H9 (cell line): ENCODE measurements at places on chromosomes 3 and 15. TPM values are rescaled to one million over a fixed set of nuclear protein-coding genes. Genes with fewer than 3 reads are reported as not detected.
A peak's percentile ranks its signal among the peaks of the same experiment; 100 is the strongest.

DNA sequence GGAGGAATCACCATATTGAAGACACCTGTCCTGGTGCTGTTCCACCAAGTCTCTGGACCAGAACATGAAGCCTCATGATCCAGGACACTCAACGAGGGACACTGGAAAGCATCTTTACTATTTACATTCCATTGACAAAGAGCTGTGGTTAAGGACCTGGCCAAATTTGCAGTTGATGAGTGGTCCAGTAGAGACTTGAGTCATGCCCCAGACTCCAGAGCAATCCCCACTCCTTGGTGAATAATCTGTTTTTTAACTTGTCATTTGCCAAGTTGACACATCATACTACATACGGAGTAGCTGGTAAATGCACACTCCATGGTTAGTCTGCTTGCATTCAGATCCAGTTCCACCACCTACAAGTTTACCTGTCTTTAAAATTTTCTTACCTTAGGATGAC is 1.2 kb upstream of the COL6A6 start:
- peaks cover 17% of the 10 kb centered on the region; the same call in 1 of the 2 replicates for H3K27me3 ChIP-seq
- no peak overlapping the region for H3K27ac ChIP-seq
- no peaks in the 10 kb centered on the region for H3K36me3 ChIP-seq
- no peak for DNase-seq
- no peaks in the 10 kb centered on the region for H3K4me1 ChIP-seq

GRCh38 chr15:70922119-70922518 is 29.5 kb downstream of the LRRC49 start:
- H3K27ac ChIP-seq = no peak overlapping the region
- no peak overlapping the region for H3K4me3 ChIP-seq
- no peak for DNase-seq
- H3K4me1 ChIP-seq = no peaks in the 10 kb centered on the region
- H3K27me3 ChIP-seq = no peaks in the 10 kb centered on the region

- peaks cover 3% of the 10 kb centered on the region; the same call in 1 of the 2 replicates for H3K4me1 ChIP-seq
- H3K4me3 ChIP-seq = no peak overlapping the region
- no peak overlapping the region for H3K27ac ChIP-seq
- no peaks in the 10 kb centered on the region for H3K27me3 ChIP-seq
- DNase-seq = no peak
Observed at GRCh38 chr3:58175187-58175436, 35.7 kb downstream of the DNASE1L3 start.

- DNase-seq = peak; percentile 39
- H3K4me3 ChIP-seq = no peak overlapping the region
- H3K27me3 ChIP-seq = no peaks in the 10 kb centered on the region
- H3K27ac ChIP-seq = no peak overlapping the region
Observed at GRCh38 chr3:102529452-102529851, 94.6 kb downstream of the ZPLD1 start.

DNA sequence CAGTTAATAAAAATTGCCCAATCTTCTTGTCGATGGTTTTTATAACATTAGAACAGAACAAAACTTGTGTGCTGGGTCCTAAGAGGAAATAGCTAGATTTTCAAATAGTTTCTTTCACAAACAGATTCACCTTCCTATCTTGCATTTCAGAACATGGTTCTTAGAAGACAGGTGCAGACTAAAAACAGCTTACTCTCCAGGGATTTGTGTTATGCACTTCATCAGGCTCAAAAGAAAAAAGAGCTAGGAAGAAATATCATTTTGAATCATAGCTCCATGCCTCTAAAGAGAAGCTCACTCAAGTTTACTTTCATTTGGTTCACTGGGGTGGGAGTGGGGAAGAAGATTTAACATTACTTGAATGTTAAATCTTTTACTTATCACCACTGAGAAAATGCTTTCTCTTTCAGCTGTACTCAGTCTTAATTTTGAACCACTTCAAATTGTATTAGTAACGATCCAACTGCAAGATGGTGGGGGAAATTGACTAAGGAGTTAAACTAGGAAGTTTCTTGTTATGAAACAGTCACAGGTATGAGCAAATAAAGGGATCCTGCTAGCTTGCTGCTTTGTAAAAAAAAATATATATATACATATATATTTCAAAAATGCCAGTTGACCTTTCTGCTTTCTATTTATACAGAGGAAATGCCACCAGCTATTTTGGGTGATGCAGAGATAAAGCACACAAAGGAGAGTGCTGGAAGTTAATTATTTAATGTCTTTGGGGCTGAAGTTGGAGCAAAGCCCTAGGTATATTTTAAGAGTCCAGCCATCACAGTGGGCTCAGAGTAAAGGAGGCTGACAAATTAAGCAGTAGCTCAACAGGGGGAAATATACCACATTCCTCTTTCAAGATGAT is 28.3 kb upstream of the NUDT16 start:
- no peak overlapping the region for H3K27ac ChIP-seq
- no peak overlapping the region for H3K4me3 ChIP-seq
- no peaks in the 10 kb centered on the region; the same call in 1 of the 2 replicates for H3K4me1 ChIP-seq

- H3K27me3 ChIP-seq = no peaks in the 10 kb centered on the region
- no peak overlapping the region for H3K27ac ChIP-seq
- peaks cover 8% of the 10 kb centered on the region; the same call in 1 of the 2 replicates for H3K4me1 ChIP-seq
- no peak for DNase-seq
- H3K36me3 ChIP-seq = peaks cover 23% of the 10 kb centered on the region
Observed at GRCh38 chr3:38141952-38142273, 3.5 kb downstream of the MYD88 start.

DNA sequence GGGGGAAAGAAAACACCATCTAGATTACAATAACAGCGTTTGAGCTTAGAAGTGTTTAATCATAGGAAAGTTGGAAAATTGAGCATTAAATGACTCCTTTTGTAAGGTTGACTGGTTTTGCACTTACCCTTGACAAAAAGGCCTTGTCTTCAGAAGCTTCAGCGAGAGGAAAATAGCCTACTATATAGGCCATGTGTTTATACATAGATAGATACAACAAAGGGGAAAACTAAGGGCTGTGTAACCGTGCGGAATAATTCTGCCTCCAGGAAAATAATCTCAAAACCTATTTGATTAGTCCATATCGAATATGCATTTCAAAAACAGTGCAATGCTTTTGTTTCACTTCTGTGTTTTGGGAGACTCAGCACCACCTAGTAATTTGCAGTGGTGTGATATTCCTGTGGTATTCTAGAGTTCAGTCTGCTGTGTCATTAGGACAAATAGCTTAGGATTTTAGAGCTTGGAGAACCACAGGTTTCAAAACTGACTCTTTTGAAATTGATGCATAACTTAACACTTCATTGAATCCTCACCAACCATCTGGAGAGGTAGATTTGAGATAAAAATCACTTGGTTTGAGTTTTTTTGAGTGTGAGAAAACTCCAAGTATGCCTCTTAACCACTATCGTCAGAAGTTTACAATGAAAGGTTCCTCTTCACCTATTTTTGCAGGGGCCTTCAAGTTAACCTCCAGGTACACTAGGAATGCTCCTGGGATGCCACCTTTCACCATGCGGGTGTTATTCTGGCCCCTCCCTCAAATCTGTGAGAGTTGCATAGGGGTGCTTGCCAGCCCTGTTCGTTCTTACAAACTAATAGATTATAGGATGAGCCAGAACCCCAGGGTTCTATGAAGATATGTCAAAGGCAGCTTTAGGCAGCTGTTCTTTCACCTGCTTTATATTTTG is 1.9 kb downstream of the ARHGAP31 start:
- no peak overlapping the region for H3K27ac ChIP-seq
- H3K4me1 ChIP-seq = peaks cover 3% of the 10 kb centered on the region; the same call in 1 of the 2 replicates
- no peaks in the 10 kb centered on the region for H3K27me3 ChIP-seq
- 0 out of 2 replicates have a peak overlapping the region, but pooled peaks have one; percentile 76 for H3K4me3 ChIP-seq

DNA sequence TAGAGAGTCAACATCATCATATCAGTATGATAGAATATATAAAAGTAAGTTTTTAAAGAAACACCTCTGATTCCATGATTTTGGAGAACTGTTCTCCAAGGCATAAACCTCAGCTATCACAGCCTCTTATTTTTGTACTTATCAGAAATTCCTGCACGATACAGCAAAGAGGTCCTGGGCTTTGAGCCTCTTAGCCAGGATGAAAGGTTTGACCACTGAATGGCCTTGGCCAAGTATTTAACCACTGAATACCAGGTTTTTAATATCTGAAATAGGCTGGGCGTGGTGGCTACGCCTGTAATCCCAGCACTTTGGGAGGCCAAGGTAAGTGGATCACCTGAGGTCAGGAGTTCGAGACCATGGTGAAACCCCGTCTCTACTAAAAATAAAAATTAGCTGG is 1.9 kb upstream of the FAM174B start:
- no peaks in the 10 kb centered on the region; the same call in 1 of the 2 replicates for H3K4me1 ChIP-seq
- no peak for DNase-seq
- H3K4me3 ChIP-seq = no peak overlapping the region
- no peaks in the 10 kb centered on the region; the same call in 1 of the 2 replicates for H3K27me3 ChIP-seq

DNA sequence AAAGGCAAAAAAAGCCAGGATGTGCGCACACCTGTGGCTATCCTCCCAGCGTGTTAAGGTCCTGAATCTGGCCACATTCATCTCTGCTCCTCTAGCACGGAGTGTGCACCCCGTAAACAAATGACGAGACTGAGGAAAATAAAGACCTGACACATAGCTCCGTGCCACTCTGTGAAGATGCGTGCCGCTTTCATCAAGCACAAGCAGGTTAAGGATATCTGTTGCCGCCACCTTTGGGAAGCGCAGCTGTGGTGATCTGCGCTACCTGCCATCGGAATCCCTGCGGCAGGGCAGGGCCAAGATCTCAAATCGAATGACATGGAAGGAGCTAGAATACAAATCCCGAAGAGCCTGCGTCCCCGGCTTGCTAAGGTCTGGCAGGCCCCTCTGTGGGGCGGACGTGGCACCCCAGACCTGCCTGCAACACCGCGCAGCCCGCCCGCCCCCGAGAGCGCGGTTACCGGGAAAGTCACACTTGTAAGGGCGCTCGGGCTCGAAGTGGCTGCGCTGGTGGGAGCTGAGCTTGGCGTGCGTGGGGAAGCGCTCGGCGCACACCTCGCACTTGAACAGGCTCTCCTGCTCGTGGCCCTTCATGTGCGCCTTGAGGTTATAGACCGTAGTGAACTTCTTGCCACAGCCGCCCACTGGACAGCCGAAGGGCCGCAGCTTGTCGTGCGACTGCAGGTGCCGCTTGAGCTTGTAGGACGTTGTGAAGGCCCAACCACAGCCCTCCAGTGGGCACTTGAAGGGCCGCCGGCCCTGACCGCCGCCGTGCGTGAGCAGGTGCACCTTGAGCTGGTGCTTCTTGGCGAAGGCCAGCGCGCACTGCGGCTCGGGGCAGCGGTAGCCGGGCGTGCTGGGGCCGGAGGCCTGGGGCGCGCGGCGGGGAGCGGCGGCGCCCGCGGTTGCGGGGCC is 936 bp downstream of the ZXDC start:
- peaks cover 16% of the 10 kb centered on the region for H3K36me3 ChIP-seq
- no peak overlapping the region for H3K27ac ChIP-seq
- peak overlapping the region; percentile 88 for H3K4me3 ChIP-seq
- H3K4me1 ChIP-seq = peaks cover 9% of the 10 kb centered on the region; the same call in 1 of the 2 replicates

- peaks cover 84% of the 10 kb centered on the region for H3K36me3 ChIP-seq
- no peak overlapping the region for H3K27ac ChIP-seq
- H3K4me1 ChIP-seq = no peaks in the 10 kb centered on the region
- no peaks in the 10 kb centered on the region for H3K27me3 ChIP-seq
- no peak for DNase-seq
- H3K4me3 ChIP-seq = no peak overlapping the region
Observed at GRCh38 chr15:29734917-29735572, 87.2 kb downstream of the TJP1 start.

DNA sequence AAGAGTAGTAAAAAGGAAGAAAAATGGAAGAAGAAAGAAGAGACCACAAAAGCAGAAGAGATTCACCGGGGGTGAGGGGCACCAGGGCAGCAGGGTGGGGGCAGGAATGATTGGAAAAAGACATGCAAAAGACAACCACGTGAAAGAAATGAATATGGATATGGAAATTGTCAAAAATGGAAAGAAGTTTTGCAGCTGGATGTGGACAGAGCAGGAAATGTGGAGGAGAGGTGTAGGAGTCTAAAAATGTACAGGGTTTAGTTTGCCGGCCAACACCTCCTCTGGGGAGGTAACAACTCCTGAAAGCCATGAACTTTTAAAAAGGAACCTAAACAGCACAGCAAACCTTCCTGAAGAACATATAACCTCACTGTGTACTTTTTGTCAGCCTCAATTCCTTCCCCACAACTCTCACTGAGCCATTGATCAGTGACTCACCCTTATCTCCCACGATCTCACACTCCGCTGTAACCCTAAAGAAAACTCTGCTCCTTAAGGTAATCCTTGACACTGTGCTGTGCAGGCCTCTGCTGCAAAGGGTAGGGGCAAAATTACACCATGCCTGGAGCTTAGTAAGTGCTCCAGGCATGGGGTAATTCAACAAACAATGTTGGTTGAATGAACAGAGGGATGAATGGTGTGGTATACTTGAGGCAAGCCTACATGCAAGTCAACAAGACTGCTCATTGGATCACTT is 100.2 kb upstream of the BOC start:
- H3K4me1 ChIP-seq = no peaks in the 10 kb centered on the region; the same call in 1 of the 2 replicates
- no peaks in the 10 kb centered on the region for H3K27me3 ChIP-seq
- no peaks in the 10 kb centered on the region for H3K36me3 ChIP-seq
- H3K27ac ChIP-seq = no peak overlapping the region

- peaks cover 4% of the 10 kb centered on the region for H3K36me3 ChIP-seq
- no peak overlapping the region for H3K27ac ChIP-seq
- no peak overlapping the region for H3K4me3 ChIP-seq
- peaks cover 3% of the 10 kb centered on the region; the same call in 1 of the 2 replicates for H3K4me1 ChIP-seq
Observed at GRCh38 chr3:153355559-153355958, 193.5 kb downstream of the RAP2B start.

Gene FAM227B
- total RNA-seq = 5.1 and 5.5 TPM in 2 replicates

Gene LYZL4
- not detected in 2 replicates for total RNA-seq

Gene ATG7
- 17.9 and 22.1 TPM in 2 replicates for total RNA-seq

Gene DUOX1
- 2.3 and 2.6 TPM in 2 replicates for total RNA-seq
